Cortex of kidney (tissue), 1 donor: ENCODE measurements at places on chromosomes 2 and 18.

DNA sequence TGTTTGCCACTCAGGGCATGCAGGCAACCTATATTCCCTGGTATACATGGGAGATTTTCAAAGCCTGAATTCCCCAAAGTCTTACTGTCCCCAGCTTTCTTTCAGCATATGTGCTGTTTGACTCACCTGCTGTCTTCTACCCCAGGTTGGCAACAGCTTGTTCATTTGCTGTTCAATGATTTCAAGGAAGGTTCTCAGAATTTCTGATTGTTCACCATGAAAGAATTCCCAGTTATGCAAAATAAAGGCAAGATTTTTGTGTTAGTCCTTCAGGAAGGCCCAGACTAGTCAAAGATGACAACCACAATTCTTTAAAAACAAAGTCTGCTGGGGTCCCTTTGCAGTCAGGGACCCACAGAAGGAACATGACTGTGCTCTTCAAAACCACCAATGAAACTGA, 1057.8 kb upstream of the CDH2 start:
- no peak for DNase-seq

DNA sequence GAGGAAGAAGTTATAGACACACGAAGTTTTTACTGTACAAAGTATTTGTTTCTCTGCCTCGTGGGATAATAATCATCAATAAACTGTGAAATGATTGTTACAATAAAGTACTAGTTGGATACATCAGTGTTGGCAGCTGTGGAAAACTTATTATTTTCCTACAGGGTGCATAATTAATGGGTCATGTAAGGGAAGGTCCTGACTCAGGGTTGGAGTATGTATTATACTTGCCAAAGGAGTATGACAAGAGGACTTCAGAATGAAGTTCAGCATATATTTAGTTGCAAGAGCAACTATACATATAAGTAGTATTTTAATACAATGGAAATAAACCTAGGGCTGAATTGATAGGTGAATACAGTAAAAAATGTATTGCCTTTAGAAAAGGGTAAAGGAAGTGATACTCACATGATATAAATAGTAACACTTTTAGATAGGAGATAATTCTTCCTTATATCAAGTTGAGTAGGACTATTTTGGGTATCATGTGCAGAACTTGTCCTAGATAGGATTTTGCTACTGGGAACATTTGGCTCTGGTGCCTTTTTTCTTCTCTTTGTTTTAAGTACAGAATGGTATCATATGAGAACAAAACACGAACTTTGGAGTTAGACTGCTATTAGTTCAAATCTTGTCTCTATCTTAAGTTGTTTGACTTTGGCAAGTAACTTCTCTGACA, 79.1 kb downstream of the PLCL1 start:
- no peak for DNase-seq

DNA sequence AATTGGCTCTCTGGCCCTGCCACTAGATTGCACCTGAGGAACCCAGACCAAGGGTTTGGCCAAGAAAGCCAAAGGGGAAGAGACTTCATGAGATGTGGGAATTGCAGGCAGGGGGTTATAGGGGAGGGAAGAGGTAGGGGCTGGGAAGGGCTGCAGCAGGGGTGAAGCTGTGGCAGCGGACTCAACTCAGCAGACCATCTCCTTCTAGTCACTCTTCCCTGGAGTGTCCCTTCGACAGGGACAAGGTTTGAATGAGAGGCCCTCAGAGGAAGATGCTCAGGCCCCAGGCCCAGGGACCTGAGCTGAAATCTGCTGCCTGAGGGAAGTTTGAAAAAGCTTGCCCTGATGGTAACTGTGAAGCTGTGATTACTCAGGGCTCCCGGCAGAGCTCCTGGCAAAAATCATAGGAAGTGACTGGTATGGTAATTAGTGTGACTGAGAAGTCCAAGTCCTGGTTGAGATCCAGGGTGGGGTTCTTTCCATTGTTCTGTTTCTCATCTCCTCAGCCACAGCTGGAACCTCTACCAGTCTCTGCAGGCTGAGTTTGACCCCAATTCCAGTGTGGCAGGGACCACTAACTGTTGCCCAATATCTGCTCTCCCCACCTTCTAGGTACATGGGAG, 300.9 kb downstream of the CYP26B1 start:
- no peak for DNase-seq

DNA sequence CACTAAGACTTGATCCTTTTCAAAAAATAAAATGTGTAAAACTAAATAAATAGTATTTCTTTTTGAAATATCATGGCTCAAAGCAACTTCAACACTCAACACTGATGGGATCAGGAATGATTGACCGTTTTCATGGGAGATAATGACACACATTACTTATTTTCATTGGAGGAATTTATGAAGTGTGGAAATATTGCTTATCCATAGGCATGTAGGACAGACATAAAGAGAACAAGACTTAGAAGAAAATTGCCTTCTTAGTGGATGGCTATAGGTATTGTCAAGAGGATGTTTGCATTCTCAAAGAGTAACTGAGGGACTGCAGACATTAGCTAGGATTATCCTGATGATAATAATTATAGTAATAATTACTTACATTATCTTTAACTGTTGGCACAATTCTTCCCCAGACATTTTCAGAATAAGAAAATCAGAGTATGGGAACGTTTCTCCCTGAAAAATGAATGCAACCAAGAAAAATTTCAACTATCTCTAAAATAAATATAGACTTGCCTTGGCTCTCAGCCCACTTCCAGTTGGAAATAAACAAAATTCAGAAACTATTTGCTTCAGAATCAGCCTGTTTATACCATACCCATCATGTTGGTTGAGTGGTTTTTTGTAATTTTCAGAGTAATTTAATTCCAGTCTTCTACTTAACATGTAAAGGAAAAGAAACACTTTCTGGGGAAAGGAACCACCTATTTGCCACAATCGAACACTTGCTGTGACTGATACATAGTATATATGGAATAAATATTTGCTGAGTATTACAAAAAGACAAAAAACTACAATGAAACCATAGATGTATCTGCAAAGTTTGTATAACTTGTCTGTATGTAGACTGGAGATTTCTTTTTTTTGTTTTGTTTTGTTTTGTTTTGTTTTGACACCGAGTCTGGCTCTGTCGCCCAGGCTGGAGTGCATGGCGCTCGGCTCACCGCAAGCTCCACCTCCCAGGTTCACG, 165.7 kb downstream of the TMX3 start:
- DNase-seq = no peak

- no peak for DNase-seq
Measured at GRCh38 chr18:59656373-59656887, 40.8 kb downstream of the CCBE1 start.

- no peak for DNase-seq
Measured at GRCh38 chr2:190649035-190649797, at the start of gene NAB1. Gene NAB1, plus strand, starts transcription at chr2:190649083. Its CDS starts 10,094 bp downstream, at chr2:190659177.

GRCh38 chr2:172710584-172711047, 25.0 kb upstream of the RAPGEF4 start:
- no peak for DNase-seq

DNA sequence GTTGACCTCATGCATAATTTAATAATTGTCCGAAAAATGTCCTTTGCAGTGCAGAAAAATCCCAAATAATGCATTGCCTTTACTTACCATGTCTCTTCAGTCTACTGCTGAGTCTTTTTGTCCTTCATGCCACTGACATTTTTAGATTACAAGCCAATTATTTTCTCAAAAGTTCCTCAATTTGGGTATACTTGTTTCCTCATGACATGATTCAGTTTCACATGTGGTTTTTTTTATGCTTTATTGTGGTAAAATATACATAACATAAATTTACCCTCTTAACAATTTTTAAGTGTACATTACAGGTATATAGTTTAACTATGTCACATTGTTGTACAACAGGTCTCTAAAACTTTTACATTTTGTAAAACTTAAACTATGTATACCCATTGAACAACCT, 81.0 kb downstream of the EPC2 start:
- DNase-seq = no peak

- DNase-seq = no peak
Measured at GRCh38 chr2:216857131-216857550, 2.7 kb downstream of the TNP1 start.

DNA sequence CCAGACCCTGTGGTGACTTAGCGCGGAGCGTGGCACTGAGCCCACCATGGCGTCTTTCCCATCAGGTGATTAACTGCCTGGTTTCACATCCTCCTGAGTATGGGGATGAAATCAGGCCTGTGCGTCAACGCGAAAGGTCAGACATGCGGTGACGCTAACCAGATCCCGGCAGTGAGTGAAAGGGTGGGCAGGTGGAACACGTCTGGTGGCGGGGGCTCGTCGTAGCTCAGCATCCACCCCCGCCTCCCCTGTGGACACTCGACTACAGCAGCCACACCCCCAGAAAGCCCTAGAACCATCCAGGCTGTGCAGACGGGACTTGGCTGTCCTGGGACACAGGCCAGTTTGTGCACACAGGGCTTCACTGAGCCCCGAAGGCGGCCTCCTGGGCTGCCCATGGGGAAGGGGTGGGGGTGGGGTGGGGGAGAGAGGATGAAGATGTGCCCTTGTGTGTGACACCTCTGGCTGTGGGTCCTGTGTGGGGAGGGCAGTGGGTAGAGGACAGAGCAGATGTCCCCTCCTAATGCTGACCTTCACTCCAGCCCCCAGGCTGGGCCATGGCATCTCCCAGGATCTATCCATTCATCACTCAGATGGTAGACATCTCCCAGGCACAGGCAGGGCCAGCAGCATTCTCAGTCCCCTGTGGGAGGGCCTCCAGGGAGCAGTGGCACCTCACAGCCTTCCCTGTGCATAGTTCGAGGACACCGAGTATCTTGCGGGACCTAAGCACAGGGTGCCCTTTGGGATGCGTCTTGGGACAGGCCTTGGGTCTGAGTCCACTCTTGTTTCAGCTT, 27.5 kb downstream of the RAMP1 start:
- DNase-seq = no peak

DNA sequence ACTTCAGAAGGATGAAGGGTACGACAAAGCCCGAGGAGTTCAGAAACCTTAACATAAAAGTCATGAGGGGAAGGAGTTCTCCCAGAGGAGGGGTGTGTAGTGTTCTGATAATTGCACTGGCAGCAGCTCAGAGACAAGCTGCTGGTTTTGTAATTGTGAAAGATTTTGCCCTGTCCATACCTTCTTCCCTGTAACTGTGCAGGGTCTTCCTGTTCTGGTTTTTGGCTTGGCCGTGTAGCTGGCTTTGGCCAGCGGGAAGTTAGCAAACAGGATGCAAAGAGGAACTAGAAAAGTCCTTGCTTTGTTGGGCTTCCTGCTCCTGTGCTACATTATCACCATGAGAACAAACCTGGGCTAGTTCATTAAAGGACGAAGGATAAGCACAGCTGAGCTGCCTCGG, 160.8 kb downstream of the LPIN1 start:
- DNase-seq = no peak

DNA sequence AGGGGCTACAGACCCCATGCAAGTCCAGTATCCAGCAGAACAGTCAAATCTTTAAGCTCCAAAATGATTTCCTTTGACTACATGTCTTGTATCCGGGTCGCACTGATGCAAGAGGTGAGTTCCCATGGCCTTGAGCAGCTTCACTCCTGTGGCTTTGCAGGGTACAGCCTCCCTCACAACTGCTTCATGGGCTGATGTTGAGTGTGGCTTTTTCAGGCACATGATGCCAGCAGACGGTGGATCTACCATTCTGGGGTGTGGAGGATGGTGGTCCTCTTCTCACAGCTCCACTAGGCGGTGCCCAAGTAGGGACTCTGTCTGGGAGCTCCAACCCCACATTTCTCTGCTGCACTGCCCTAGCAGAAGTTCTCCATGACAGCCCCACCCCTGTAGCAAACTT, 208.4 kb downstream of the INSIG2 start:
- no peak for DNase-seq

DNA sequence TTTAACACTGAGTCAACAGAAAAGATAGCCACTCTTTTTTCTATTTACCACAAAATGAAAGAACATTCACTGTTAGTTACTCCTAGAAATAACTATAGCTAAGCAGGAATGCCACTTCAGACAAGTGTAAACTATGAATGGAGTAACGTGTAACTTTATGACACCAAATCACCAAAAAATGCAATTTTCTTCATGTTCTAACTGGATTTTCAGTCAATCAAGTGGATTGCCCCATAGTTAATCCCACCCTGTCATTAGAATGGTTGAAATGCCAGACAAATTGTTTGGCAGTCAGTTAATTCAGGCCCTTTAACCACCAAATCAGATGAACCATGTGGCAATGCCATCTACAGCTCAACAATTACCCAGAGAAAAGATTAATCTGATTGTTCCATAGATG, 9.9 kb downstream of the EPHA4 start:
- DNase-seq = no peak

GRCh38 chr2:113257516-113258264, 21.0 kb downstream of the PAX8 start:
- DNase-seq = no peak

- DNase-seq = no peak
Measured at GRCh38 chr2:214107726-214108125, 303.1 kb upstream of the VWC2L start.

DNA sequence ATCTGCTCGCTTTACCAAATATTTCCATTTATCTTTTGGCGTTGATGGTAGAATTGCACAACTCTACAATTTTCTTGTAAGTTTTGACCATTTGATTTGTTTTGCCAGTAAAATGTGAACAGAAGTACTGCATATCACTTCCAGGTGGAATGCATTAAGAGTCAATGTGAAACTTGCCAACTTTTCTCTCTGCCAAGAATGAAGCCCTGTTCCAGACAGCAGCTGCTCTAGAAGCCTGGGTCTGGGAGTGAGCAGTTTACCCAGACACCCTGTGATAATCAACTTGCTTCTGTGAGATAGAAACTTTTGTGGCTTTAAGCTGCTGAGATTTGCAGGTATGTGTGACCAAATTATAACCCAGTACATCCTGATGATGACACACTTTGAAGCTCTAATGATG, 115.9 kb upstream of the SYT4 start:
- no peak for DNase-seq

- no peak for DNase-seq
Measured at GRCh38 chr2:165843351-165843750, 49.3 kb upstream of the GALNT3 start.

GRCh38 chr2:12032398-12032797, 286.0 kb downstream of the LPIN1 start:
- no peak for DNase-seq

DNA sequence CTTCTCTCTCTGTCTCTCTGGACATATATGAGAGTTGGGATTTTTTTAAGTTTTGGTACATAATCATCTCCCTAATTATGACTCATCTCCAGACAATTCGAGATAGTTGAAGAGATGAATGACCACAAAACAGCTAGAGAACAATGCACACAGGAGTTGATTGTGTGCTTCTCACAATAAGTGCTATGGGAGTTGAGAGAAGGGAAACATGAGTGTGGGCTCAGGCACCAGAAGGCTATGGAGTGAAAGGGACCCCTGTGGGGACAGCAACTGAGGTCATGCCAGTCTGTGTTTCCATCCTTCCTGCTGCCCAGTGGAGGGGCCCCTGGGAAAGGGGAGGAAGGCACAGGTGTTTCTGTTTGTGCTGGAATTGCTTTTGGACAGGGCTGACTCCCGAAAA, 6.5 kb upstream of the YWHAQ start:
- no peak for DNase-seq

DNA sequence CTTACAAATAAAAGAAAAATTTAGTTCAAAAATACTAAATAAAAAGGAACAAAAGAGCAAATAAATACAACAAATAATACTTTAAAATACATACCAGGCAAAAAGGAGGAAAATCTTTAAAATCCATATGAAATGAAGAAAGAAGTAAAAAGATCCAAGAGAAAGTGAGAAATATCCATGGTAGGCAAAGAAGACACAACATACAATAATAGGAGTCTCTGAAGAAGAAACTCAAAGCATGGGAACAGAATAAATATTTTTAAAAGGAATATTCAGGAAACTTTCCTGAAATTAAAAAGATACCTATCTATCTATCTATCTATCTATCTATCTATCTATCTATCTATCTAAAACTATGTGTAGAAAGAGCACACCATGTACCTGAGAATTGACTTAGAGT, 196.8 kb downstream of the TMEM247 start:
- DNase-seq = no peak
